Foreskin keratinocyte (primary cell): ENCODE measurements at places on chromosomes 3 and 15. TPM values are rescaled to one million over a fixed set of nuclear protein-coding genes. Genes with fewer than 3 reads are reported as not detected.

TLR9 gene
- total RNA-seq: not detected in 2 replicates

DNA sequence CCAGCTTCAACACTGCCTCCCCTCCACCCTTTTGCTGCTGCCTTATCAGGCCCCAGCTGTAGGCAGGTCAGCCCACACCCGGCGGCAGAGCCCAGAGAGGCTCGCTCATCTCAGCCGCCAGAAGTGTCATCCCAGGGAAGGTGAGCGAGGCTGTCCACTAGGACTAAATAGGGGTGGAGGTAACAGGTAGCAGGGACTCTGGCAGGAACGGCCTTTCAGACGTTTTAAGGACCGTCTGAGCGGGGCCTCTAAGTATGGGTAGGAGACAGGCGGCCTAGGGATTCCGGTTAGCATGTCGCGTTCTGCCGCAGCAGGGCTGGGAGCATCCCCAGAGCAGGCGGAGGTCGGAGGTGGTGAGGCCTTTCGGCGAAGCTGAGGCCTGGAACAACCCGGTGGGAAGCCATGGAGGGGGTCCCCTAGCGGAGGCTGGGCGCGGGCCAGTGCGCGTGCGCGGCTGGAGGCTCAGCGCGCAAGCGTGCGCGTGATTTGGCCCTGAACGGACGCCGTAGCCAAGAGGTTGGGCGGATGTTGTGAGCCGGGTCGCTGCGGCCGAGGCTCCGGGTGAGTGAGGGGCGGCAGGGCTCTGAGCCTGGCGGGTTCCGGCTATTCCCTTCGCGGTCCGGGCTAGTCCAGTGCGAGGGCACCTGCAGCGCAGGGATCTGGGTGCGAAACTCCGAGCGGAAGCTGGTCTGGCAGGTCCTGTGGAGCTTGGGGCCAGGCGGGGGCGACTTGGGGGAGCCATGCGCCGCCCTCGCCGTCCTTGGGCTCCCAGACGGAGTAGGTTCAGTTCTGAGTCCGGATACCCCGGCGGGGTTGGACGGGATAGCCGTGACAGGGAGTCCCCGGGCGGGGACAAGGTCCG is at the start of the genes MST1 and RNF123:
TSS of gene MST1 (minus strand) at position 429 of the 862 bp plus-strand sequence. CDS start 783 bp downstream, outside the sequence.
TSS of gene RNF123 (plus strand) at position 512 of the 862 bp plus-strand sequence. CDS start 1,609 bp downstream, outside the sequence.
- peak; percentile 57 for DNase-seq

- no peak for DNase-seq
Observed at GRCh38 chr3:182455011-182455410, 338.3 kb upstream of the ATP11B start.

DNA sequence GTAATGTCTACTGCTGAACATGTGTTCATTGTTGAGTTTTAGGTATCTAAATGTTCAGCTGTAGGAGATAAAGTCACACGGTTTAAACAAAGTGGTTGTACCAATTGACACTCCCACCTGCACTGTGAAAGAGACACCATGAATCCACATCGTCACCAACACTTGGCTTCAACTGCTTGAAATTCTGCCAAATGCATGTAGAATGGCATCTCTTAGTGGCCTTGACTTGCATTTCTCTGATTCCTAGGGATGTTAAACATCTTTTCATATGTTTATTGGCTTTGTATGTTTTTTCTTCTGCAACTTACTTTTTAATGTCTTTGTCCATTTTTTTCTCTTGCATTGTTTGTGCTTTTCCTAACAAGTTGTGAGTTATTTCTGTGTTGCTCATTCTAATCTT is 43.4 kb downstream of the RPLP1 start:
- DNase-seq: no peak

GRCh38 chr3:195913382-195913781 is 5.0 kb upstream of the TNK2 start:
- peak; percentile 25 for DNase-seq

- no peak for DNase-seq
Observed at GRCh38 chr3:155853214-155854140, 750 bp downstream of the SLC33A1 start.

- DNase-seq: no peak
Observed at GRCh38 chr3:1783995-1784394, 314.7 kb upstream of the CNTN4 start.

- DNase-seq: peak; percentile 42
Observed at GRCh38 chr3:105584003-105584790, 217.5 kb downstream of the ALCAM start.

DNA sequence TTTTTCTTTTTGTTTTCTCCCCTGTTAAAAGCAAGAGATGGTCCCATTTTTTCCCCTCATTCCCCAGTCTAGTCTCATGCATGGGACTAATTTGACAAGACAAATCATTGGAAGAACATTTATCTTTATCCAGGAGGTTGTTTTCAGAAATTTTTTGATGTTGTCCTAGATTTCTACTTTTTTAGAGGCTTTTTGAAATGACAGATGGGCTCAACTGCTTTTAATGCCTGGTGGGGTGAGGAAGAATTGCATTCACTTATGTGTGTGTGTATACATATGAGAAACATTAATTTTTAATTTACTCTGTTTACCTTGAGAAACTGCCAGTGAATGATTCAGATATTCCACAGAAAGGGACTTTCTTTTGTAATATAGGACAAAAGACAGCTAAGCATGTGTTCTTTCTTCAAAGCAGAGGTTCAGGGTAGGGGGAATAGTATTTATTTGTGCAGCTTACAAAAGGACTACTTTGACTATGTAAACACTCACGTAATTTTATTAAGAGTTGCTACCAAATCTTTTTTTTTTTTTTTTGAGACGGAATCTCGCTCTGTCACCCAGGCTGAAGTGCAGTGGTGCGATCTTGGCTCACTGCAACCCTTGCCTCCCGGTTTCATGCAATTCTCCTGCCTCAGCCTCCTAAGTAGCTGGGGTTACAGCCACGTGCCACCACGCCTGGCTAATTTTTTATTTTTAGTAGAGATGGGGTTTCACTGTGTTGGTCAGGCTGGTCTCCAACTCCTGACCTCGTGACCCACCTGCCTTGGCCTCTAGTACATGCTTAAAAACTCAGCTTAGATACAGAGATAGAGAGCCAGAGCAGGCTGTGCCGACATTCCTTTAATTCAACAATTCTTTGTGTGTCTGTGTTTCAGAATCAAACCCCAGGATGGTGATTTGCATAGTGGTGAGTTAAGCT is 130.1 kb upstream of the RARB start:
- DNase-seq: no peak

DNA sequence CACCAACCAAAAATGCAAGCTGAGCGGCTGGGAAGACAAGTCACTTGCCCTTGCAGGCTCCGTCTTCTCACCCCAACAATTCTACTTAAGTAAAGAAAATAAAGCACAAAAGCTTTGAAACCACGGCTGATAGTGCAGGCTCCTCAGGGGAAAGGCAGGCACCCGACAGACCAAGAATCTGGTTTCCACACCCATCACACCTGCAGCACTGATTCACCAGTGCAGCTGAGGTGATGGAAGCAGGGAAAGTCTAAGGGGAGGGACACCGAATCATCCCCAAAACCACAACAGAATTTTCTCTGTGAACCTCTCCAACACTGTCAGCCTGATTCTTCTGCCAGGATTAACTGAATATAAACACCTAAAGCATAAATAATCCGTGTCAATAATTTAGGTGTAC is 62.0 kb upstream of the NSMCE3 start:
- DNase-seq: no peak

DNA sequence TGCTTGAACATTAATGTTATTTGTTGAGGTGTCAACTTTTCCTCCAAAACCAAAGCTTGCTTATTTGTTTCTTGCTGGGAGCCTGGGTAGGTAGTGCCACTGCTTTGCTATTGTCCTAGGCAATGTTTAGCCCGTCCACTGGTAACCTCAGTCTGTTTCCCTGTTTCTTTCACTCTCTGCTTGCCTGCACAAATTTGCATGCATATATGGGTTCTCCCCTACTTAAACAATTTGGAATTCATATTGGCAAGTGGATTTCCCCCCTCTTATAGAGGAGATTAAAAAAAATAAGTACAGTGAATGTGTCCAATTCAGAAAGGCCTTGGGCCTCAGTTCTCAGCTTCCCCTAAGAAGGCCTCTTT is 45.0 kb upstream of the BOC start:
- DNase-seq: no peak

DNA sequence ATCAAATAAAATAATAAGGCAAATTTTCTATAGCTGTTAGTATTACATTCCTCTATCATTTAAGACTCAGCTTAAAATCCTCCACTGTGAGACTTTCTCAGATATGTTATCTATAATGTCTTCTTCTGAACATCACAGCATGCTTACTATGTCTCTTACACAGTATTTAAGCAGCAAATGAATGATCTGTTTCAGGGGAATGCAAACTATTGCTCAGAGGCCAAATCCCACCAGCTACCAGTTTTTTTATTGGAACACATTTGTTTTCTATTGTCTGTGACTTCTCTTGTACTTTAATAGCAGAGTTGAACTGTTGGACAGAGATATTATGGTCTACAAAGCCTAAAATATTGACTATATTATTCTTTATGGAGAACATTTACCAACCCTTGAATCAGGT is 59.6 kb downstream of the C3orf38 start:
- no peak for DNase-seq

DNA sequence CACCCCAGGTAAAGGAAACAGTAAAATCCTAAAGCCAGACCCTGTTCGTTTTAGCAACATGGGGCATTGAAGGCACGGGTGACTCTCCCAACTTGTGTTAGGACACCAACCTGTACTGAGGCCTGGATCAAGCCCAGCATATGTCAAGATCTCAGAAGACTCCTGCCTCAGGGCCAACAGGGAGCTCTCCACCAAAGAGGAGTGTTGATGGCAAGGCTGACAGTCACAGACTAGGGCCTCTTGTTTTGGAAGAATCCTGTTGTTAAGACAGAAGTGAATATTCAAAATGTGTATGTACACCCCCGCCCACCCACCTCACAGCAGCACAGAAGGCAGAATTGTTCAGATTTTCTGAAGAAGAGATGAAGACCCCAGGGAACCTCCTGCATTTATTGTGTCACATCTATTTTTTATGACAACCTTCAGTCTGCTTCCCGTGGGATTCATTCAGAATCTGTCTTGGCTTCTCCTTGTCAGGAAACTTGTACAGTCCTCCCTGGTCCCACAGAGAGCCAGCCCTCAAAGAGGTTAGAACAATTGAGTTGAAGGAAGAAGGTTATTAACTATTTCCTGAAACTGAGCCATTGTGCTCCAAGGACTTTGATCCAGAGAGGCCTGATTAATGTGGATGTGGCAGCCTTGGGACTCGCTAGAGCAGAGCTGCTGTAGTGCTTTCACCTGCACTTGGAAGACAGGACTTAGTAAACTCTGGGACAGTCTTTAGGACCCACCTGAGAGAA is 61.7 kb upstream of the PLXNA1 start:
- no peak for DNase-seq
